ENCODE measurements at places on chromosomes 12 and 14.
A peak's percentile ranks its signal among the peaks of the same experiment; 100 is the strongest.

DNA sequence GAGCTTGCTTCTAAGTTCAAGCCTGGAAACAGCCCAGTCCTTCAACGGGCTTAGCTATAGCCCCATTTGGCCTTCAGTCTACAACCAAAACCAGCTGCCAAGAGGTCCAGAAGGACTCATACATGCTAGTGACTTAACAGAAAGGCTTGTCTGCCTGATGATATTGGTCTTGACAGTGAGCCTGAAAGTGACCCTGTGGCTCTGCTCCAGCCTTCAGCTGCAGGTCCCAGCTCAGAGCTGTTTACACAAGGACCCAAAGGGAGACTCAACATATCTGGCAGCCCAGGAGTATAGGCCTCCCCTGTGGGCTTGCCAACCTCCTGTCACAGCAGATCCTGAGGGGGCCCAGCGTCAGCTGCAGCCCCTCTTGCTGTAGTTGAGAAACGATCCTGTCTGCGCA, 27.5 kb downstream of the COX16 start:
- no peak for DNase-seq

- DNase-seq = no peak
Measured at GRCh38 chr12:15520844-15521243, 198.5 kb downstream of the PTPRO start.

DNA sequence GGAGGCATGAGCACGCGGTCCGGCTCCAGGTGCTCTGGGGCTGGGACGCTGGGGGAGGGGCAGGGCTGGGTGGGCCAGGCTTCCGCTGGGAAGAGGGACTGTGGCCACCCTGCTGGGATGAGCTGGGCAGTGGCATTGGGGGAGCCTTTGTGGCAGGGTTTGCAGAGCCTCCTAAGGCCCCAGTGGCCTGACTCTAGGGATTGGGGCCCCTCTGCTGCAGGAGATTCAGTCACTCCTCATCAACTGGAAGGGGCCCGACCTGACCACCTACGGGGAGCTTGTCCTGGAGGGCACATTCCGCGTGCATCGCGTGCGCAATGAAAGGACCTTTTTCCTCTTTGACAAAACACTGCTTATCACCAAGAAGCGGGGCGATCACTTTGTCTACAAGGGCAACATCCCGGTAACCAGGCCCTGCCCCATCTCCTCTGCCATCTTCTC, 26.9 kb downstream of the PLEKHG3 start:
- DNase-seq = no peak

DNA sequence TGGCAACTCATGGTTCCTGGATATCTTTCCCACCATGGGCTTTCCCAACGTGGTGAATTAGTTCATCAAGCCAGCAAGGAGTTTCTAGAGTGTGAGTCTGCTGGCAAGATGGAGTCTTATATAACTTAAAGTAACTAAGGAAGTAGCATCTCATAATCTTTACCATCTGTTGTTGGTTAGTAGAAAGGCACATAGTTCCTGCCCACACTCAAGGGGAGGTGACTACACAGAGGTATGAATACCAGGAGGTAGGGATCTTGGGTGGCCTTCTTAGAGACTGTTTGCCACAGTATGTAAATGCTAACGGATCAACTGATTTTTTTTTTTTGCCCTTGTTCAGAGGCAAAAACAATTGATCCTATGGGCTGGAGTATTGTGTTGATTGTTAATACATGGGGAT, 446.9 kb downstream of the ATP23 start:
- no peak for DNase-seq

GRCh38 chr12:19449814-19450213, 10.5 kb downstream of the AEBP2 start:
- no peak for DNase-seq

GRCh38 chr14:95559203-95559602, 24.4 kb downstream of the GLRX5 start:
- no peak for DNase-seq

DNA sequence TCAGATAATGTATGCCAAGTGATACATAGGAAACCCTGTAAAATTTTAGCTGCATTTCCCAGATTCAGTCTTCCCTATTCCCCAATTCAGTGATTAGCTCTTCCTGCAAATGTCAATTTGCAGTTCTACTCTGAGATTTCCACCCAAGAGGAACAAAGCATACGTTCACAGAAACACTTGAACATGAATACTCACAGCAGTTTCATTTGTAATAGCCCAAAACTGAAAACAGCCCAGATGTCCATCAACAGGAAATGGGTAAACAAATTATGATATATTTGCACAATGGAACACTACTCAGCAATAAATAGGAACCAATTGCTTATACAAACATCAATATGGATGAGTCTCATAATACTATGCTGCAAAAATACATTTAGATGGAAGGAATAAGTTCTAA, 194.2 kb downstream of the GXYLT1 start:
- no peak for DNase-seq

GRCh38 chr14:30177781-30178180, 250.1 kb upstream of the PRKD1 start:
- DNase-seq = no peak

DNA sequence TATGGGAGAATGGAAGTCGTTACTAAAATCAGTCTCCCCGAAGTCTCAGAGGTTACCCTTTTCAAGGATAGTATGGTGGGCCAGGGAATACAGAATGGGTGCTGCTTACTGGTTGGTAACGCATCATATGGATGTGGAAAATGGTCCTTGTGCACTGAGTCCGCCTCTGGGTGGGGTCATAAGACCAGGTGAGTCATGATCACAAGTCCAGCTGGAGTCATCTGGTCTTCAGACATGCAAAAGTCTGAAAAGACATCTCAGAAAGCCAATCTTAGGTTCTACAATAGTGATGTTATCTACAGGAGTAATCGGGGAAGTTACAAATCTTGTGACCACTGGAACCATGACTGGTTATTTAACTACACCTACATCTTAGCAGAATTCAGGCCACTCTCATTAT, 71.9 kb upstream of the TCL1B start:
- DNase-seq = no peak

DNA sequence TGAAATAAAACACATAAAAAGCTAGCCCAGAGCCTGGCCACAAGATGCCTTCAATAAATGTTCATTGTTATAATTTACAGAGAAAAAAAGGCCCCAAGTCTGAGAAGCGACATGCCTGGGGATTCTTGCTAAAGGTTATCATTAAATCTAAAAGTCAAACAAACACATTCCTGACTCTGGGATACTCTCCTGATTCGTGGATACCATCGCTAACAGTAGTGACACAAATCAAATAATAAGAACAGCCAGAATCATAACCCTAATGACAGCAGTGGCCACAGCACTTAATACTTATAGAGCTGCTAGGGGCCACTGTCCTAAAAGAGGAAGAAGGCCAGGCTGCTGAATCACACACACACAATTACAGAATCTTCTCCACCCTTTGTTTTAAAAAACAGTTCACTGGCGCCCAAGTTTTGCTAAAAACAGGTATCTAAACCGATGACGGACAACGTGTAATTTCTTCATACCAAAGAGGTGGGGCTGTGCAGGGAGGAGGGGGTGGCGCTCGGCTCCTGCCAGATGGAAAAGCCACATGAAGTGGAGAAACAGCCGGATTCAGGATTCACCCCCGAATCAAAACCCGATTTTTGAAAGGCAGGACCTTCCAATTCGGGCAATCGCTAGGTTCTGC, 1.2 kb downstream of the CLIP1 start:
- peak; percentile 25 for DNase-seq

- DNase-seq = no peak
Measured at GRCh38 chr12:56229916-56230431, at the start of gene SLC39A5. Gene SLC39A5, plus strand, starts transcription at chr12:56230051. Its CDS starts 1,224 bp downstream, at chr12:56231275.

GRCh38 chr14:26833621-26834176, 235.9 kb upstream of the NOVA1 start:
- no peak for DNase-seq

GRCh38 chr12:119613319-119613936, 19.9 kb downstream of the TMEM233 start:
- no peak for DNase-seq

- peak; percentile 26 for DNase-seq
Measured at GRCh38 chr12:104064842-104065427, 604 bp downstream of the HCFC2 start.

DNA sequence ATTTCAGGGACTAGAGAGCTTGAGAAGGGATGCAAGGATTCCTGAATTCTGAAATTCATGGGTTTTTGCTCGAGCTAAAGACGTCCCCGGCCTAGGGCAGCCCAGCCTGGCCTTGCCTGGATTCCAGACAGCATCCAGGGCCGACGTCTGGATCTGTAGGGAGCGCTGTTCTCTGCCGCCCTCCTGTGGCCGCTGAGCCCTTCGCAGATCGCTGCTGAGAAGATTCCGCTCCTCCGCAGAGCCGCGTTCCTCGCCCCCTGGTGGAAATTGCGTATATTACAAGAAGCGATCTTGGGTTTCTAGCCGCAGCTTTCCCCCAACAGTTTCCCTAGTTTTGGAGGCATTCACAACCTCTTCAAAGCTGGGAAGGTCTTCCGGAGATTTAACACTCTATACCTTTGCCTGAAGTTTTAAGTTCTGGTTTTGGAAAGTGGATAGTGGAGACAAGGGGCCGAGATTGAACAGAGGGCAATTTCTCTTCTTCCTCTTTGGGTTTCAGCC, 5.1 kb downstream of the CISTR start:
- DNase-seq = peak; percentile 93

GRCh38 chr12:1692895-1693610, 2.2 kb downstream of the ADIPOR2 start:
- DNase-seq = no peak

GRCh38 chr12:32558903-32559302, 120.2 kb upstream of the DNM1L start:
- no peak for DNase-seq

- no peak for DNase-seq
Measured at GRCh38 chr12:124636138-124636978, 68.9 kb upstream of the NCOR2 start.

GRCh38 chr12:51128919-51129318, 44.0 kb downstream of the TFCP2 start:
- DNase-seq = no peak

- no peak for DNase-seq
Measured at GRCh38 chr14:94328196-94328595, 5.1 kb upstream of the SERPINA6 start.

GRCh38 chr12:60042835-60043234, 447.0 kb downstream of the SLC16A7 start:
- no peak for DNase-seq

- DNase-seq = no peak
Measured at GRCh38 chr12:123164710-123165261, 13.9 kb upstream of the PITPNM2 start.

GRCh38 chr14:99794151-99794780, 1.1 kb downstream of the EML1 start:
- DNase-seq = no peak

- DNase-seq = no peak
Measured at GRCh38 chr14:52220924-52221811, 46.3 kb upstream of the PTGDR start.

- DNase-seq = no peak
Measured at GRCh38 chr12:103586132-103586531, 941 bp upstream of the STAB2 start.

DNA sequence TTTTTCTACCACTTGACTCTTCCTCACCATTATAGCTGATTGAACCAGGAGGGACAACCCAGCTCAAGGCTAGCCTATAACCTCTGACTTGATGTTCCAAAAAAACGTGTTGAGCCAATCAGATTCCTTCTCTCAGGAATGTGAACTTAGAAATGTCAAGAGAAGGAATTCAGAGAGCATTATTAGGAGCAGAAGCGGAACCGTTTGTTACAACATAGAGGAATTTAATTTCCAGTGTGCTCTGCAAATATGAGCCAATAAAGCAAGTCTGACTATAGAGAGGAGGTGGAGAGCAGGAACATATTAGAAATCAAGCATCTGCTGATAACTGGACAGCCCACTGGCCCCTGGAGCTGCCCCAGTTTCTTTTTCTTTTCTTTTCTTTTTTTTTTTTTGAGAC, 15.3 kb upstream of the PELI2 start:
- no peak for DNase-seq

DNA sequence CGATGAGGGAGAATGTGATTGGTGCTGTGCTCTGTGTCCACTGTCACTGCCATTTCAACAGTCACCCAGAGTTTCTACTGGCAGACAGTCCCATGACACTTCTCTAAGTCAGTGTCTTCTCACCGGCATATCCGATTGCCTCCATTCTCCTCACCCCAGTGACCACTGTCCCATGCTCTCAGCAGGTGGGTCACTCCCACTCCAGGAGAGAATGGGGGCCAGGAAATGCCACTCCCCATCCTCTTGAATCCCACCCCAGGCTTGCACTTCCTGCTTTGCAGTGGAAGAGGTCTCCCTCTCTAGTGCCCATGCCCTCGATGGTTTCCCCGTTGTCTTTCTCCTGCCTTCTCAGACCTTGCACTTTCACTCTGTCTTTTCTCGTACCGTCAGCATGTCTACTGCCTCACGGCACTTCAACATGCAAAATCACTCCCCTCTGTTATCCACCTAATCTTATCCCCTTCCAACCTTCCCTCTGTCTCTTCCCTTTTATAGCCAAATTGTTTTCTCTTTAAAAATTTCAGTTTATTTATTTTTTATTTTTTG, 2.2 kb upstream of the EP400 start:
- DNase-seq = no peak

DNA sequence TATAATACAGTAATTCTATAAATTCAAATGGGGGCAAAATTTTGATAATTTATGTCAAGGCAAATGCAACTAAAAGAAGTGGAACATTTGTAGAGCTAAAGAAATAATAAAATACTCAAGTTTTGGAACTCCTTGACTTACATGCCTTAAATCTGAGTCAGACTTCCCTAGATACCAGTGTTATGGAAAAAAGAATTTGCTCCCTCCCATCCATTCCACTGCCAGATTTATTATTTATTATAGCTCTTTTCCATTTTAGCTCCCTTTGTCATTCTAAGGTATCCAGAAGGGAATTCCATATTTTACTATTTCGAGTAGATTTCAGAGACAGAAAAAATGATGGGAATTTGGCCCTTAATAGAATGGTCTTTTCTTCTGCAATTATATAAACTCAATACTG, 44.0 kb downstream of the RHOJ start:
- DNase-seq = no peak

GRCh38 chr12:52673713-52674432, 6.3 kb downstream of the KRT1 start:
- no peak for DNase-seq

DNA sequence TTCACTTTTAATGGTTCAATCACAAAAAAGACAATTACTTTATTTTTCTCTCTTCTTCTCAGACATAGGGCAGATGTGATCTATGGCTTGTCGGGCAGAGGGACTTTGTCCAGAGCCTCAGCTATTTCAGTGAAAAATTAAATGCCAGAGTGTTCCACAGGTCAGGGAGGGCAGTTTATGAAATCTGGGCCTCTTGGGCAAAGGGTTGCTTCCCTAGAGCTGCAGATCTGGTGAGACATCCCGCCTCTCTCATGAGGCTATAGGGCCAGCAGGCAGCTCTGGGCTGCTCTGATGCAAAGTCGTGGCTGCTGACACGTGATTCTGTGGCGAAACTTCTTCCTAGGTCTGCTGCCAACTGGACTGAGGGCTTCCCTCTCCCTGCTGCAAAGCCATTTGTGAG, 6.0 kb downstream of the CLMN start:
- DNase-seq = peak; percentile 88

GRCh38 chr12:112327209-112327938, 54.9 kb downstream of the HECTD4 start:
- DNase-seq = no peak
